ENCODE measurements at places on chromosomes 5 and 9.

DNA sequence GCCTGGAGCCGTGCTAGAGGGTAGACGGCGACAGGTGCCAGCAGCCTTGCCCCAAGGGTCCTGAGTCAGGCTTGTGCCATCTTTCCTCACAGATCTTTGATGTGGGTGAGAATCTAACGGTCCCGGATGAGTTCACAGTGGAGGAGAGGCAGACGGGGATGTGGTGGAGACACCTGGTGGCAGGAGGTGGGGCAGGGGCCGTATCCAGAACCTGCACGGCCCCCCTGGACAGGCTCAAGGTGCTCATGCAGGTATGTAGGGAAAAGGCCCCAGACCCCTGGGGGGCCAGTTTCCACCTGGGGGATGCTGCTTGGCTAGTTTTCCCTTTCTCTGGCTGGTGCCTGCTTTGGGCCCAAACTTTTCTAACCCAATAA lies 24.0 kb downstream of the PTGES2 start:
- no peak for DNase-seq

DNA sequence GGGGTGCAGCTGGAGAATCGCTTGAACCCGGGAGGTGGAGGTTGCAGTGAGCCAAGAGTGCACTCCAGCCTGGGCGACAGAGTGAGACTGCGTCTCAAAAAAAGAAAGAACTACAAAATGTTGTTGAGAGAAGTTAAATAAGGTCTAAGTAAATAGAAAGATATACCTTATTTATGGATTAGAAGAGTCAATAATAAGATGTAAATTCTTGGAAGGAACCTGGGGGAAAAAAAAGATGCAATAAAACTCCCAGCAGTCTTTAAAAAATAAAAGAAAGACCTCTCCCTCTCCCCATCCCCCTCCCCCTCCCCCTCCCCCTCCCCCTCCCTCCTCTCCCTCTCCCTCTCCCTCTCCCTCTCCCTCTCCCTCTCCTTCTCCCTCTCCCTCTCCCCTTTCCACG lies 15.5 kb upstream of the FAF2 start:
- DNase-seq = no peak

GRCh38 chr5:162837155-162837554 lies 600.2 kb upstream of the CCNG1 start:
- no peak for DNase-seq

DNA sequence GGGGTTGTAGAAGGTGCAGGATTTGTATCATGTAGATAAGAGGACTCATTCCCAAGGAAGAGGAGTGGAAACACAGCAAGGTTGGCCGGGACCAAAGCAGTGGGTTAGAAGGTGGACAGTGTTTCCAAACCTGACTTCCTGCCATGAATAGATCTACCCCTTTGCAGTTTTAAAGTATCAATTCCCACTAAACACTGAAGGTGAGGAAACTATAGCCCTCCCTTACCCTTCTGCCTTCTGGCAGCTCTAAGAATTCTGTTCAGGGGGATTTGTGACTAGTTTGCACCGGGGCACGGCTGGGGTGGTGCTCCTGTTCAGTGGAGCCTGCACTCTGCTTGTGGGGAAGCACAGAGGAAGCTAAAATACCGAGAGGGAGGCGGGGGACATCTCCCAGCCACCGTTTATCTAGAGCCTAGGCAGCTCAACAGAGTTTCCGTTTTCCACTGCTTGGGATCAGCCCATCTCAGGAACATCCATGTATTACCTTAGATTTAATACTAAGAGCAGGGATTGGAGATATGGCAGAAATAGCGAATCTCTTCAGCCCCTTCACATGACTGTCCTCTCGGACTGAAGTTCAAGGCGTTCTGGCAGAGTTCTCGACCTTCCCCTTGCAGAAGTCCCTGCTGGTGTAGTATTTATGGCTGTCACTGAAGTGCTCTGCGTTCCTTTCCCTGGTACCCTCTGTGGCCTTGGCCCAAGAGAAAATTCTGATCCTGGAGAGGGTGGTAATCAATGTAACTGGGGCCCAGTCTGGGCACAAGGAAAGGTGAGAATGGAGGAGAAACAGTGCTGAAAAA lies 5.4 kb downstream of the ISL1 start:
- no peak for DNase-seq

All from C1 segment of cervical spinal cord (tissue), 14 donors.